ENCODE measurements at places on chromosomes 7 and 10. TPM values are rescaled to one million over a fixed set of nuclear protein-coding genes. Genes with fewer than 3 reads are reported as not detected.

DNA sequence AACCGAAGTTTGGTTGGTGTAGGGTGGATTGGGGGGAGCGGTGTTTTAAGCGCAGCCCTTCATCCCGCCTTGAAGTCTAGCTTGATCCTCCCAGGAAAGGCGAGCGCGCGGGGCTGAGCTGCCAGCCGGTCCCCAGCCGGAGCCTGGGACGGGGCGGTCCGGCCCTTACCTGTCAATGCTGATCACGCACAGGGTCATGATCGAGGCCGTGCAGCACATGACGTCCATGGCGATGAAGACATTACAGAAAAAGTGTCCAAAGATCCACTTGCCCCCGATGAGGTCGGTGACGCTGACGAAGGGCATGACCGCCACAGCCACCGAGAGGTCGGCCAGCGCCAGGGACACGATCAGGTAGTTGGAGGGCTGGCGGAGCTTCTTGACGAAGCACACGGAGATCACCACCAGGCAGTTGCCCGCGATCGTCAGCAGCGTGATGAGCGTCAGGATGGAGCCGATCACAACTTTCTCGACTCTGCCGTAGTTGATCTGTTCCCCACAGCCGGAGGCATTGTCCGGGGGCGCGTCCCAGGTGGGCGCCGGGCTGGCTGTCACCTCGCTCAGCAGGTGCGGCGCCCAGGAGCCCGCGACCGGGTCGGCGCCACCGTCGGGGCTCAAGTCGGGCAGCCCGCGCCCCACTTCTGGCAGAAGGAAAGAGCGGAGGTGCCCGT lies 740 bp downstream of the HTR7 start:
- no peak for DNase-seq

- no peak for DNase-seq
Observed at GRCh38 chr10:100710151-100710871, 35.1 kb upstream of the PAX2 start.

DNA sequence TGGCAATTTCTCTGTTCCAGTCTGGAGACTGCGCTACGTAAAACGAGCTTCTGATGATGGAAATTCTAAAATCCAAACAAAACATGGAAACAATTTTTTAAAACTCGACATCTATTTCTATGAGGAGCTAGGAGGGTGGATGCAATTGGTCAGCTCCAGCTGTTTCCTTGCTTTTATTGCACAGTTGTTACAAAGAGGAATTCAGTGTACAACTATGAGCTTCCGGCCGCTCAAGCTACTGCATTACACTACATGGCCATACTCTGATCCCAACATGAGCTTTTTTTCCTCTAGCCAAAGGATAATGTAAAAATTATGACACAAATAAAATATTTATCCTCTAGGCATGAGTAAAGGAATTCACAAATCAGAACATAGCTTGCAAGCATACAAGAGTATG lies 403.1 kb upstream of the C7orf33 start:
- no peak for DNase-seq

- DNase-seq = no peak
Observed at GRCh38 chr10:102322914-102323313, 72.6 kb upstream of the NFKB2 start.

DNA sequence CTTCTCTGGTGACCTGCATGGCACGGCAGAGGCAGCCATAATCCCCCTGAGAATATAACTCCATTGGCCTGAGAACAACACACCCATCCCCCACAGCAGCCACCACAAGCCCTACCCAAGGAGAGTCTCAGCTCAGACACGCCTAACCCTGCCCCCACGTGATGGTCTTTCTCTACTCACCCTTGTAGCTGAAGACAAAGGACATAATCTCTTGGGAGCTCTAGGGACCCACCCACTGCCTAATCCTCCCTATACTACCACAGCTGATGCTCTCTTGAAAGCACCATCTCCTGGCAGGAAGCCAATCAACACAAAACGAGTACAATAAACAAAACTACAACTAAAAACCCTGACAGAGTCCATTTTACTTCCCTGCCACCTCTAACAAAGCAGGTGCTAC lies 30.7 kb upstream of the HPSE2 start:
- no peak for DNase-seq

DNA sequence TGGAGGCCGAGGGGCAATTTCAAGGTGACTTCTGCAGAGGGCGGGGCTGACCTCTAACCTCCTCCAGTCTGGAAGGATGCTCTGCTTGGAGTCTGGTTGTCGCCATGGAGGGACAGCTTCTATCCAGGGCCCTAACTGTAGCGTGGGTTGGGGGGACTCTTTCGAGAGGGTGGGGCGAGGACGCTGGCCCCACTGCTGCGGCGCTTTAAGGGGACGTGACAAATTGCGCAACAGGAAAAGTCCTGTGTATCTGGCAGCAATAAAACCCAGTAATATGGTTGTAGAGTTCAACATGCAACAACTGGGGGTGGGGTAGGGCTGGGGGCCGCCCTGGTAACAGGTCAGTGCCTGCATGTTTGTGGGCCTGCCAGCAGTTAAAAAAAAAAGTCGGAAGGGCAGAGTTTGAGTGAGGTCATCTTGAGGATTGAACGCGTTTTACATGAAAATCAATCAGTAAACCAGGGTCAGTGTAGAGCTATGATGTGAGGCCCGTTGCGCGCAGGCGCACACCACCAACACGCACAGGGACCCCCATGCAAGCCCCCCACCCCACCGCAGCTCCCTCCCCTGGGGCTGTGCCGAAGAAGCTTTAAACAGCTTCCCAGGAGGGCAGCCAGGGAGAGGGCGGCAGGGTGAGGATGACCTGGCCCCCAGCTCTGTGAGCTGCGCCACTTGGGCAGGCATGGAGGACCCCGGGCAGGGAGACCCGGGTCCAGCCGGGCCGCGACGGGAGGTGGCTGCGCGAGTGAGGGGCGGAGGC lies 4.3 kb downstream of the SHH start:
- no peak for DNase-seq

- DNase-seq = peak; percentile 2
Observed at GRCh38 chr7:27424749-27425148, 182.1 kb downstream of the EVX1 start.

- DNase-seq = no peak
Observed at GRCh38 chr7:132471515-132471914, 104.8 kb downstream of the PLXNA4 start.

DNA sequence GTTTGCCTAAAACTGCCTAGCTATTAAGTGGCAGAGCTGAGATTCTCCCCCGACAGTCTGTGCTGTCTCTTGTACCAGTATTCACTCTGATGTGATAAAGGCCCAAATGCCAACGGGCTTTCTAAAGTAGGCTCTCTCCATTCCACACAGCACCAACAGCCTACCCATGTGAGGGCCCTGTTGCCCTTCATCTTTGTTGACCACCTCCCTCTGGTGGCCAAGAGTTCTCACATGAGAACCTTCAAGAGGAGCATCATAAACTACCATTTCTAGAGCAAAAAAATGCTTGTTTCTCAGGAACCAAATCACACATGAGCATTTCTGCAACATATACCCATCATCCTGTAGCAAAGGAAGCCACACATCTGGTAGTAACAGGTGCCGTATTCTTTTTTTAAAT lies 185.8 kb downstream of the GRM8 start:
- DNase-seq = no peak

Gene TACC2
- total RNA-seq = 21.1 TPM

Gene H2BK1
- total RNA-seq = not detected

Gene ADARB2
- not detected for total RNA-seq

Gene MYOF
- 227 TPM for total RNA-seq
